ENCODE measurements at places on chromosomes 13 and 19. TPM values are rescaled to one million over a fixed set of nuclear protein-coding genes. Genes with fewer than 3 reads are reported as not detected.

OVOL3 gene
- total RNA-seq: not detected

NOTCH3 gene
- 16.3 TPM for total RNA-seq

SLC35E1 gene
- total RNA-seq: 56.1 TPM

CFAP97D2 gene
- total RNA-seq: not detected

ETHE1 gene
- total RNA-seq: 458 TPM

KRI1 gene
- total RNA-seq: 34.4 TPM

Measured in transverse colon (tissue), 4 donors.